ENCODE measurements at places on chromosomes 11 and 22.
A peak's percentile ranks its signal among the peaks of the same experiment; 100 is the strongest.

GRCh38 chr11:1496761-1497095 lies 10.1 kb upstream of the MOB2 start:
- DNase-seq, result no peak

- no peak for DNase-seq
Measured at GRCh38 chr11:1073261-1073724, 1.4 kb upstream of the MUC2 start.

- DNase-seq, result peak; percentile 97
Measured at GRCh38 chr11:125263268-125263790, 98.8 kb downstream of the PKNOX2 start.

DNA sequence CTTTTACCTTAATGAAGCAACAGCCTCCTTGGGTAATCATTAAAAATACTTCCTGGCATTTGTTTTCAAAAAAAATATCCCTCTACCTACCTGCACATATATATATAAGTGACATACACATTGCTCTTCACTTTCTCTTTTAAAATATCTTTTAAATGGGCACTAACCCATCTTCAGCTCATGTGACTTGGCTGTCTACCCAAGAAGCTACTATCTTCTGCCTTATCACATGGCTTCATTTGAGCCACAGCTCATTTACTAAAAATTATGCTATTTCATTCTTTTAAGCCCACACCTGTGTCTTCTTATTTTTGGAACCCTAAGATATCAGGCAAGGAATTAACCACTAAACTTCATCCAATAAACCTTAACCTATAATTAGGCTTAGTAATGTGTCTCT lies 37.0 kb upstream of the SOX6 start:
- DNase-seq, result no peak

- DNase-seq, result no peak
Measured at GRCh38 chr22:23749841-23750301, 1.0 kb downstream of the ZNF70 start.

GRCh38 chr11:94243571-94244515 lies 60.5 kb upstream of the IZUMO1R start:
- DNase-seq, result no peak

DNA sequence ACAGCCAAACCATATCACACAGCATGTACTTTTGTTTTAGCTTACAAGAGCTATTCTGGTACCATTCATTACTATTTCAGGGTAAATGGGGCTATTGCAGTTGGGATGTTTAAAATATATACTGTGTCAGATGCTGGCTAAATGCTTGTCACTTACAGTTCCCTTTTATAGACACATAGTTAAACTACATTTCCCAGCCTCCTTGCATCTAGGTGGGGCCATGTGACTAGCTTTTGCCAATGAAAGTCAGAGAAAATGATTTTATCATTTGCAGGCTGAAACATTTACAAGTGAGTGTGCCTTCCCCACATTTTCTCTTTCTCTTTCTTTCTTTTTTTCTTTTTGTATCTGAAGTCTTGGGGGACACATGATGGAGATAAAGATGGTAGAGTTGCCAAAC lies 7.8 kb upstream of the IFTAP start:
- DNase-seq, result no peak

DNA sequence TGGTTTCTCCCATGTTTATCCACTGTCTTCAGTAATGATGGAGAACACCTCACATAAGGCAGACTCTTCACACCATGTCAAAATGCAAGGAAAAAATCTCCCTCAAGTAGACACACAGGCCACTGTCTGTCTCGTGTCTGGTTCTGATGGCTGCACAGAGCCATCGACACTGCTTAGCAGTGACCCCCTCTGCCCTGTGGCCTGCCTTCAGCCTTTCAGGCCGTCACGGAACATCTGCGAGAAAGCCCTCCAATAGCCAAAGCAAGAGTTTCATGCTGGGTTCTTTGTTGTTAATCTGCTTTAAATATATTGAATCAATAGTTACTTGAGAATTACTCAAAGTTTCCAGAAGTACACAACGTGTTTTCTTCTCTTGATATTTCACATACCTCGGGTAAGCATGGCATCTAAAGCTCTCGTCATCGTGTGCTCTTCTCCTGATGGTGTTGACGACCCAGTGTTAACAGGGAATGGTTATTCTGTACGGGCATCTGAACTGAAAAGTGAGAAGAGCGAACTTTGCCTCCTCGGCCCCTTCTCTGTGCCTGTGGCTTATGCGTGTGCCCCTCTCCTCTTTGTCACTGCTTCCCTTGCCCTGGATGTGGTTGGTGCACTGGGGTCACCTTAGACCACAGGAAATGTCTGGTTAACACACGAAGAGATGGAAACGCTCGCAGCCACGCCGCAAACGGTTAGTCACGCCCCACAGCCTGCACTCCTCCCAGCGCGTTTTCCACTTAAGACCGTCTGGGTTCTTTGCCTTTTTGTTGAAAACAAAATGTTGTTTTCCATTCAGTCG lies 33.4 kb upstream of the CTTN start:
- no peak for DNase-seq

GRCh38 chr11:106681435-106681834 lies 336.8 kb downstream of the GUCY1A2 start:
- DNase-seq, result no peak

- no peak for DNase-seq
Measured at GRCh38 chr11:100445231-100445735, 241.8 kb upstream of the ARHGAP42 start.

- DNase-seq, result no peak
Measured at GRCh38 chr11:67416416-67417335, 1.2 kb downstream of the CARNS1 start.

Measured in fibroblast of the conjunctiva (primary cell).